ENCODE measurements at places on chromosomes 6 and 20. TPM values are rescaled to one million over a fixed set of nuclear protein-coding genes. Genes with fewer than 3 reads are reported as not detected.

FRK gene
- total RNA-seq = 0.02 TPM

PRSS35 gene
- total RNA-seq = 0.62 TPM

SLC22A3 gene
- not detected for total RNA-seq

STX7 gene
- total RNA-seq = 35.7 TPM

DEFB119 gene
- not detected for total RNA-seq

SLC17A1 gene
- total RNA-seq = not detected

PHACTR1 gene
- total RNA-seq = 3.5 TPM

ZNF831 gene
- total RNA-seq = not detected

TTPAL gene
- 31.3 TPM for total RNA-seq

- no peak for DNase-seq
These were observed 115.8 kb downstream of the MTFR2 start for GRCh38 chr6:136134268-136134667.

GRCh38 chr6:123802697-123803503 is 765 bp upstream of the NKAIN2 start:
- peak; percentile 61 for DNase-seq

- no peak for DNase-seq
These were observed 400.8 kb downstream of the SMOC2 start for GRCh38 chr6:168841609-168842278.

DNA sequence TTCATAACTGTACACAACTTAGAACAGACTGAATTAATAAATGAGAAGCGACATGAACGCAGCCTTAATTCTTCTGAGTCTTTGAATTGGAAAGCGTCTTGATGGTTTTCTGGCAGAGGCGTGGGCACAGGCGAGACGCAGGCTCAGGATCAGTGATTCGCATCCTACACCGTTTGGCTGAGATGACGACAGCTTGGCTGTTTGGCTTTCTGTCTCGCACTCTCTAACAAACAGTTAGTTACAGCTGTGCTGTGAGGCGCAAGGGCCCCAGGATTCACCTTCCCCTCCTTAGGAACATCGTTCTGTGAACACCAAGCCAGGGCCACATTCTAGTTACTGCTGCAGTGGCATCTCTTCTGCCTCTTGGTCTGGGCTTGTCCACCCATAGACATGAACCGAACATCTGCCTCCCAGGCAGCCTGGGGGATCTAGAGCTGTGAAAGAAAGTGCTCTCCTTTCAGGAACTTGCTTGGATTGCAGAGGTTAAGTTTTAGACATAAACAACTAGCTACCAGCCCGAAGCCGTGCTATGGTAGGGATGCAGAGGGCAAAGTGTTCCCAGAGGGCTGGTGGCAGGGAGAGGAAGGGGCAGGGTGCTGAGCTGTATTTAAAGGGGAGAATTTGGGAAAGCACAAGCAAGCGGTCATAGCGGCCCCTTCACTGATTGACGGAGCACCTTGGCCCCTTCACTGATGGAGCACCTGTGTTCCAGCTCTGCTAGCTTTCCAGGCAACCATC is 49.6 kb downstream of the TCP11 start:
- no peak for DNase-seq

- DNase-seq = no peak
These were observed 59.9 kb downstream of the SNAI1 start for GRCh38 chr20:50042370-50043313.

DNA sequence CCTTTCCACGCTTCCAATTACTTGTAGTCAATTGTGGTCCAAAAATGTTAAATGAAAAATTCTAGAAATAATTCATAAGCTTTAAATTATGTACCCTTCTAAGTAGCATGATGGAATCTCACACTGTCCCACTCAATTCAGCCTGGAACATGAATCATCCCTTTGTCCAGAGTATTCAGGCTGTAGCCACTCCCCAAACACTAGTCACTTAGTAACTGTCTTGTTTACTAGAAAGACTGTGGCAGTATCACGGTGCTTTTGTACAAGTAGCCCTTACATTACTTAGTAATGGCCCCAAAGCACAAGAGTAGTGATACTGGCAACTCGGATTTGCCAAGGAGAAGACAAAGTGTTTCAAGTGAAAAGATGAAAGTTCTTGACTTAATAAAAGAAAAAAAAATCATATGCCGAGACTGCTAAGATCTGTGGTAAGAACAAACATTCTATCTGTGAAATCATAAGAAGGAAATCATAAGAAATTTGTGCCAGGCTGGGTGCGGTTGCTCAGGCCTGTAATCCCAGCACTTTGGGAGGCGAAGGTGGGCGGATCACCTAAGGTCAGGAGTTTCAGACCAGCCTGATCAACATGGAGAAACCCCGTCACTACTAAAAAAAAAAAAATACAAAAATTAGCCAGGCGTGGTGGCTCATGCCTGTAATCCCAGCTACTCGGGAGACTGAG is 168.5 kb upstream of the SIM1 start:
- DNase-seq = peak; percentile 95

- DNase-seq = peak; percentile 52
These were observed 1176.0 kb upstream of the GJE1 start for GRCh38 chr6:140956571-140957369.

GRCh38 chr20:4682682-4683081 is 39.0 kb upstream of the PRND start:
- no peak for DNase-seq

- no peak for DNase-seq
These were observed 15.0 kb upstream of the RIN2 start for GRCh38 chr20:19742974-19743639.

DNA sequence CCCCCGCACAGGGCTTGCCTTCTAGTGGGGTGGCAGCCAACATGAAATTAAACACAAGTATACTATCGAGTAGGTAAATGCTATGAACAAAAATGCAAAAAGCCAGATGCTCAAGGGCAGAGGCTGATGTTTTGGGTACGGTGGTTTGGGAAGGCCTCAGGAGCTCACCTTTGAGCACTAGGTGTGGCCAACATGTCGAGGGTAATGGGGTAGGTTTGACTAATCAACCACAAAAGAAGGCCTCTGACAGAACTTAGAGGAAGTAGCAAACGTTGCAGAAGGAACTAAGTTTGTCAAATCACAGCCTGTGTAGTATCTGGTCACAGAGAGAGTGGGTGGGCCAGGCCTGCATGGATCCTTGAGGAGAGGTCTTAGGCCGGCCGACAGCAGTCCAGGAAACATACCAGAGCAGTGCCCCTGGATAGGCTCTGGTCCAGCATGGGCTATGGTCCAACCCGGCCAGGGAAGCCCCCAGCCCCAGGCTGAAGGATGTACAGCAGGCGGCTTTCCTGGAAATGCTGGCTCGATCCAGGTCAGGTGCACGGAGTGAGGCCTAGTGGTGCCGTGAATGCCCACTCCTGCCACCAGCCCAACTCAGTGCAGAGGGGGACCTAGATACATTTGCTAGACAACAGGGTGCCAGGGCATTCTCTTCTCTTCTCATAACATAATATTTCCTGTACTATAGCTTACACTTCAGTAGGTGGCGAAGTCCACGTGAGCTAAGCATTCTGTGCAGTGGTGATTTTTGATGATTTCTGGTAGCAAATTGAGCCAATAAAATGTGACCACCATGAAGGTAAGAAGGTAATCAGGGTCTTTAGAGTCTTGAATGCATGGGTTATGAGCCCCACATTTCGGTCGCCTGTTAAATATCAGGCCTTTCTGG is 56.3 kb upstream of the CD93 start:
- no peak for DNase-seq

GRCh38 chr6:42095094-42095493 is 44.8 kb downstream of the TAF8 start:
- no peak for DNase-seq

DNA sequence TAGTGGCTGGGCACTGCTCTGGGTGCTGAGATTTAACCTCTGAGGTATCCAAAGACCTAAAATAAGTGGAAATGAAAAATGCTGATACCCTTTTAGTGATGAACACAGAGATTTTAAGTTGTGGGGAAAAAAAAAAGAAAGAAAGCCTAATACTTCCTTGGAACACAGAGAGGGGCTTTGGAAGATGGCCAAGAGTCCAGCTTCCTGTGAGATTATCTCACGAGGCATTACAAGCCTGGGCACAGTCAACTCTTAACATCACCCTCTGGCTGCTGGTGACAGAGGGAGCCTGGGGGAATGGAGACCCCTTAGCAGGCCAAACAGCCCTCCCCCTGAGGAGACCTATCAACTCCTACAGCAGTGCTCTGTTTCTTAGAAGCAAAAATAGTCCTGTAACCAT is 19.7 kb downstream of the BTN2A1 start:
- DNase-seq = no peak

DNA sequence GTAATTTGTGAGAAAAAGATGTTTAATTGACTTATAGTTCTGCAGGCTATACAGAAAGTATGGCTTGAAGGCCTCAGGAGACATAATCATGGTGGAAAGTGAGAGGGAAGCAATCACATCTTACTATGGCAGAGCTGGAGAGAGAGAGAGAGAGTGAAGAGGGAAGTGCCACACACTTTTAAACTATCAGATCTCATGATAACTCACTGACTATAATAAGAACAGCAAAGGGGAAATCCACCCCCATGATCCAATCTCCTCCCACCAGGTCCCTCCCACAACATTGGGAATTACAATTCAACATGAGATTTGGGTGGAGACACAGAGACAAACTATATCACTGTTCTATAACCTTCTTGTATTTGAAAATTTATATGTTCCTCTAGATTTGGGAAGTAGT is 117.2 kb upstream of the BMP5 start:
- DNase-seq = no peak

DNA sequence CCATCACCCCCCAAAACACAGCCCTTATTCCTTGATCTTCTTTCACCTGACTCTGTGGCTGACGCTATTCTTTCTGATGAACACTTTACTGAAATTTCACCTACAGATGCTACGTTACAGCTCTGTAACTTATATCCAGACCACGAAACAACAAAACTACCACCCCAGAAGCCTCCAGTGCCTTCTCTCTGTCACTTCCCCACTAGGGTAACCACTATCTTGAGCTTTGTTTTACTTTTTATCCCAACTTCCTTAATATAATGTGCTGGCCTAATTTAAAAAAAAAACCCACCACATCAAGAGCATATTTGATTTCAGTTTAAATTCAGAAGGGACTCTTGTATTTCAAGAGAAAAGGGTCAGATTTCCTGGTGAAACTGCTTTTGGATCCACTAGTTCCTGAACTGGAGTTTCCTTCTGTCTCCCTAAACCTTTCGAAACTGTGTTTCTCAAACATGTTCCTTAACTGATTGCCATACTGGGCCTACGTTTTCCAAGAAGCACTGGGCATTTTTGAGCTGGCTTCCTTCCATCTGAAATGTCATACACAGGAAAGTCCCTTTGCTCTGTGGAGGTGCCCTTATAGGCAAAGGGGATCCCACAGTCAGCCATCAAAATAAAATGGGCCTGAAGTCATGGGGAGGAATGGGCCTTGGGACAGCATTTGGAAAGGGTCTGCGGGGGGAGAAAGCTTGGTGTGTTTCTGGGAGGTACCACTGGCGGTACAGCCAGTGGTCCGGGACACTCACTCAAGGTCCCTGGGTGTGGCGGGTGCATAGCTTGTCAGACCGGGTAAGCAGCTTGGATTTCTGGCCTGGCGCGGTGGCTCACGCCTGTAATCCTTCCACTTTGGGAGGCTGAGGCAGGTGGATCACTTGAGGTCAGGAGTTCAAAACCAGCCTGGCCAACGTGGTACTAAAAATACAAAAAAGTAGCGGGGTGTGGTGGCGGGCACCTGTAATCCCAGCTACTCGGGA is 25.8 kb upstream of the RTF2 start:
- DNase-seq = no peak

GRCh38 chr20:33561692-33562601 is 72.1 kb downstream of the CBFA2T2 start:
- peak; percentile 58 for DNase-seq

GRCh38 chr6:47197682-47198640 is 111.7 kb downstream of the TNFRSF21 start:
- no peak for DNase-seq

- DNase-seq = no peak
These were observed 962.9 kb upstream of the SLC35B3 start for GRCh38 chr6:9398071-9398766.

DNA sequence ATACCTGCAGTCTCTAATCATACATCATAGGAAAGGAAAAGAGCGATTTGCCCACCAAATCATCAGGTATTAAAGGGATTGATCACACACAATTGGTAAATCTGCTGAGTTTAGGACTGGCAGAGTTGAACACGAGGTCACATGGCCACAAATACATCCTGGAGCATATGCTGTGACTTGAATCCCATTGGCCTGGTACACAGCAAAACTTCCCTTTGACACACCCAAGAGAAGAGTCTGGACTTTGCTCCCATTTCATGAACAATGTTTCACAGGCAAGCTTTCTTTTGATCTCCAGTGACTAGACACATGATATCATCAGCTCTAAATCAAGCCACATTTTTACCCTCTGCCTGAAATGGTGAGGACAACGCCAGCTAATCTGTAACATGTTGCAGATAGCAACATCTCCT is 117.9 kb downstream of the ISM1 start:
- DNase-seq = no peak

GRCh38 chr20:52071136-52071535 is 120.4 kb downstream of the ZFP64 start:
- DNase-seq = no peak

DNA sequence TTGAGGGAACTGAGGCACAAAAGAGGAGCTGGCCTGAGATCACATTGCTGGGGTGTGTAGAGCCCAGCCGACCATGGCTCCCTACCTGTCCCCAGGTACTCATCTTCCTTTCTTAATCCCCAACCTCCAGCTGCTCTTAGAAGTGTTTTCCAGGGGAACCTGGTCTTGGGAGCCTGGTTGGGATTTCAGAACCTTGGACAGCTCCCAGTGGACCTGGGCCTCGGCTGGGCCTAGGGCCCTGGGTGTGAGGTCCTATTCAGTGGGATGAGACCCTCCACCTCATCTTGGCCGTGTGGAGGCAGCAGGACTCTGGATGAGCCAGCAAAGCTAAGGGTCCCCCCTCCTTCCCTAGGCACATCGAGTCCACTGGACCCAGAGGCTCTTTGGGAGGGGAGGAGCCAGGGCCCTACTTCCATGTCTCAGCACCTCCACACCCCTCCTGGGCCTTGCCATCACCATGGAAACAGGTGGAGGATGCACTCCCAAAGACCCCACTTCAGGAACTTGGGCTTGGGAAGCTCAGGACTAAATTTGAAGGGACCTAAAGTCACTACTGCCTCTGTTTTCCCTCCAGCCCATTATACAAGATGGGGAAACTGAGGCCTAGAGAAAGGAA is 38.5 kb downstream of the DLGAP4 start:
- peak; percentile 27 for DNase-seq
